Coronary artery (tissue), 2 donors: ENCODE measurements at places on chromosomes 13 and 19.

DNA sequence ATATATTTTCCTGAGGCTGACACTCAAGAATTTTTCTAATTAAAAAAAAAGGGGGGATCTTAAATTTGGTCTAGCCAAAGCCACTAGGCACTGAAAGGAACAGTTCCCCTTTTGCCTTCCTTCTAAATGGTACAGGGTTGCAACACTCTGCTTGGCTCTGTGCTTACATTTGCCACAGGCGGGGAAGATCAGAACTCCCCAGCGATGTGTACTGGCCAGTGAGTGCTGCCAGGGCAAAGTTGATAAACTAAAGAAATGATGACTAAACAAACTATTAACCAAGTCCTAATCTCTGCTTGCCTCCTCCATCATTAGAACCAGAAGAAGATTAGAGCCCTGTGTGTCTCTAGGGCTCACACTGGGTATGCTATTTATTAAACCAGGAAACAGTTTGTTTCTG is 75.3 kb upstream of the SCEL start:
- DNase-seq, result no peak

DNA sequence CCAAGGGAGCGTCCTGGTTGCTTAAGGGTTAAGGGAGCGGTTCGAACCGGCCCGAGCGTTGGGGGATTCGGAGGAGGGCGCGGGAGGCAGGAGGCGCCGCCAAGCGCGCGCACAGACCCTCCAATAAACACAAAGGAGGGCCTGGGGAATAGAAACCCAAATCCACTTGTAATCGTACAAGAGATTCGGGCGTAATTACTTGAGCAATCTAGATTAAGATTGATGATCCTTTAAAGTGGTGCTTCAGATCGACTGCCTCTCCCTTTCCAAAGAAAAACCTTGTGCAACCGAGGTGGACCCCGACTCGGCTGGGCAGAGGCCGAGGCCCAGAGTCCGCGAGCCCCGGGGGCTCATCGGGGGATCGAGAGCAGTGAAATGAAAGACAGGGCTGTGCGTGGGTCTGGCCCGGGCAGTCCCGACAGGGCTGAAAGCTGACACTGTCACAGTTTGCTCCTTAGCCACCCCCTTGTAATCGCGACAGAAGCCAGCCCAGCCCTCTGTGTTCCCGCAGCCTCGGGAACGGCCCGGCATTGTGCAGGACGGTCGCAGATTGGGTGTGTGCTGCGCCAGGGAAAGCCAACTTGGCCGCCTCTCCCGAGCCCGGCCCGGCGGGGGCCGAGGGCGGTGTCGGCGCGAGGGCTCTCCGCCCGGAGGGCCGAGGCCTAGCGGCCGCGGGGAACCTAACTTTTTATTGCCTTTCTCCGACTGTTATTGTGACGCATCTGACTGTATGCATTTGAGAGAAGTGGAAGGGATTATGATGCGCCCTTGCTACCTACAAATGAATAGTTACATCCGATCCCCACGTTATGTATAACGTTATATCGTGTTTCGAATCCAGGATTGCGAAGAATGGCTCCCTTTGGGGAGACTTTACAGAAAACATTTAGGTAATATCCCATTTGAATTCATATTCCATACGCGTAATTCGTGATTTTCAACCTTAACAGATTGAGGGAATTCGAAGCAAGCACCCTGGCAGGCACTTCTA is 5.5 kb downstream of the MAB21L1 start:
- no peak for DNase-seq

- DNase-seq, result no peak
Observed at GRCh38 chr13:52646967-52647366, 4.7 kb downstream of the HNRNPA1L2 start.

DNA sequence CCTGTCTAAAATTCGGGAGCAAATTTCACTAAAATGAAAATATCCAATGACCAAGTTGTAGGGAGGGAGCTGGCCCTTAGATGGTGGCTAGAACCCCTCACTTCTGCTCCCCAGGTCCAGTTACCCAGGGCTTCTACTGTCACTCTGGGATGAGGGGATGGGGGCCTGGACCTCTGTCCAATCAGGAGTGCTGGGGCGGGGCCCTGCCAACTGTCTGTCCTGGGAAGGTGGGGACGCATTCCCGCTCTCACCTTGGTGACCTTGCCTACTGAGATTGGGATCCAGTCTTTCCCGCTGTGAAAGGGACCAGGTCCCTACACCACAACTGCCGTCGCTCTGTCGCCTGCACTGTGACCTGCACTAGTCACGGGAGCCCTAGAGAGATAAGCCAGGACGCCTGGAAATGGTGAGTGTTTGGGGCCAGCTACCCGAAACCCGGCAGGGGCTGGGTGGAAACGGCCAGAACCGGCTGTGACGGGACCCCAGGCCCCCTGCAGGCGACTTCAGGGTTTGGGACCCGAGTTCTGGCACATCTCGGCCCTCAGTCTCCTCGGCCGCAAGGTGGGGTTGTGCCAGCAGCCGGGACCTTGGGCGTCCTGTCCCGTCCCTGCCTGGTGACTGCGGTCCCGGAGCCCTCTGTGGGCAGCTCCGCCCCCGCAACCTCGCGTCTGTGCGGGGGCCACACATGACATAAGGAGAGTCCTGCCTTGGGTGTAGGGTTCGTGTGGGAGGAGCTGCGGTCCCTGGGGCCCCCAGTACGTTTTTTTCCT is 22.8 kb downstream of the ZNF20 start:
- no peak for DNase-seq

DNA sequence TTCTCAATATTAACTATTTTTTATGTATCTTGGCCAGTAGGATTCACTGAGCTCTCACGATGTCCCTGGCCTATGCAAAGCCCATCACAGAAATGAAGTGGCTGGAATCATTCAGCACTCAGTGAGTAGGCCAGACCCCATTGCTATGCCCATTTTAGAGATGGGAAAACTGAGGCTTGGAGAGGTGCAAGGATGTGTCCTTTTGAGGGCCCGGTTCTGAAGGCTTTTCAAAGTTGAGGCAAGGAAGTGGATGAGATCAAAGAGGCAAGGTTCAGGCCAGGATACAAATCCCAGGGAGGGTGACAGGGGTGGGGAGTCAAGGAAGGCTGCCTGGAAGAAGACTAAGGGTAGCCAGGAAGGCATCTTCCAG is 18.7 kb upstream of the ERCC1 start:
- DNase-seq, result no peak

- DNase-seq, result no peak
Observed at GRCh38 chr19:14449321-14449720, 16.2 kb downstream of the PKN1 start.

- DNase-seq, result no peak
Observed at GRCh38 chr13:77696879-77697216, 639 bp upstream of the SLAIN1 start.

- no peak for DNase-seq
Observed at GRCh38 chr13:49821216-49822009, 28.9 kb upstream of the KPNA3 start.

GRCh38 chr19:6753178-6754031 is 13.8 kb downstream of the SH2D3A start:
- DNase-seq, result peak; percentile 86

- DNase-seq, result no peak
Observed at GRCh38 chr13:73702419-73703071, 431.7 kb downstream of the KLF12 start.

DNA sequence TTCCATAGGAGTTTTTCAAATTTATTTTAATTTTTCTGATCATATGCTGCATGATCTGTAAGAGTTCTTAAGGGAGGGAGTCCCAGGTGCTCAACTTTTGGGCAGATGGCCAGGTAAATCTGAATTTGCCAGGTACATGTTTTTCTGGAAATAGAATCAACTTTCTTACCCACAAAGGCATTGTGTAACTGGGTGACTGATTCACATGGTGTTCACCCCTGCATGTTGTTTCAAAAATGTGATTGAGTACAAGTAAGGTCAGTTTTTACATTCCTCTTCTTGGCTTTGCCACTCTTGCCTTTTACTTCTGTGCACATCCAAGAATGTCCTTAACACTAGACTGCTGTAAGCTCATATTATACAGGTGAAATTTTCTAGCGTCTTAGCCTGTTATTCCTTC is 30.4 kb downstream of the RB1 start:
- no peak for DNase-seq

DNA sequence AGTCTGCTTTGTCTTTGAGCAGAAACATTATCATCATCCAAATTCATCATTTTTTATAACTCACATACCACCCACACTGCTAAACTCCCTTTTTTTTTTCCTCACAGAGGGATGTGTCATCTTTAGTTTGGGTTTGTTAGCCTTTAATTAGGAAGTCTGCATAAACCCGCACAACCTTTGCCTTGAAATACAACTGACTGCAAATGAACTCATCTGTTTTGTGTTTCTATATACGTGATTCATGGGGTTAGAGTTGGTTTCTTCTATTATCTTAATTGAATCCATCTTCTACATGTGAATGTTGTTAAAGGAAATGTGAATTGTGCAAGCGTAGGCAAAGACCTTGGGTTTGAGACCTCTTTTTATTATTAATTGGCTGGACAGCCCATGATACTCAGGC is 102.7 kb downstream of the SLAIN1 start:
- DNase-seq, result no peak

GRCh38 chr19:5314012-5314906 is 26.4 kb downstream of the PTPRS start:
- DNase-seq, result no peak

GRCh38 chr19:4969772-4970531 is 1.0 kb downstream of the KDM4B start:
- DNase-seq, result peak; percentile 72

DNA sequence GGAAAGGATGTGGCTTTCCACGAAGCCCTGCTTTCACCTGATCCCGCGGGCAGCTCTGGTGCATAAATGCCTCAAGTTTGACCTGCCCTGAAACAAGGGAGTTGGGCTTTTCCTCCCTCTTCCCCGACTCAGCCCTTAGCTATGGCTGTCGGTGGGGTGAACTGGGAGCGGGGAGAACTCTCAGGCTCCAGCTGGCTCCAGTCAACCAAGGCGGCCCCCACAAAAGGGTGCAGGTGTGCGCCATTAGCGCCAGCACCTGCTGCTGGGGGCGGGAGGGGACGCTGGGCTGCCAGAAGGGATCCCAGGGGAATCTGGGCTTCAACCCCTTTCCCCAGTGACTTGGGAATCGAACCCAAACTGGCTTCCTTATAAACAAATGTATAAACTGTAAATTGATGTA is 7.1 kb upstream of the DHRS12 start:
- DNase-seq, result no peak

DNA sequence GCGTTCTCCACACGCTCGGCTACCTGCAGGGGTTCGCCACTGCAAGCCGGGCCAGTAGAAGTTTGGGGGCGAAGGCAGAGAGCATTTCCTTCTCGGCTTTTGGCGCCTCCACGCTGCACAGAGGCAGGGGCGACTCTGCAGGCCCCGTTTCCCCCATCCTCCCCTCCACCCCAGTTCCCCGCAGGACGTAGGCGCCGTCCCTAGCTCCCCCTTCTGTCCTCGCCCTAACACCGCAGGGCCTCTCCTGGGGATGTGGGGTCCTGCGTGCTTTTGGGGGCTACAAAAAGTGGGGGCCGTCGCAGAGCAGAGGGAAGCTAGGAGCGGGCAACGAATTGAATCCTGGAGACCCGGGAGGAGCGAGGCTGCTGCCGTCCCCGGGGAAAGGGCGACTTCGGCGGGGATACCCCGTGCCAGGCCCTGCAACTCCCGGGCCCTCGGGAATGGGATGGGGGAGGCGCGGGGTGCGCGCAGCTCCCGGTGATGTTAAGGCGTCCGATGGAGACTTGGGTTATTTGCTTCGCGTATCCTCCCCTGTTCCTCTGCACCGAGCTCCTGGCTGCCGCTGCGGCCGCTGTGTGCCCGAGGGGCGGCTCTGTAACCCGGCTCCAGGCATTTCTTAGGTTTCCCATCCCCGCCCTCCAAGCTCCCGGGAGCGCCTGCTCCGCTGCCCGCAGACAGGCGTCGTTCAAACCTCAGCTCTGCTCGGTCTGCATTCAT is 255.9 kb upstream of the SOX21 start:
- no peak for DNase-seq

- no peak for DNase-seq
Observed at GRCh38 chr13:28357911-28358433, 137.0 kb downstream of the FLT1 start.

DNA sequence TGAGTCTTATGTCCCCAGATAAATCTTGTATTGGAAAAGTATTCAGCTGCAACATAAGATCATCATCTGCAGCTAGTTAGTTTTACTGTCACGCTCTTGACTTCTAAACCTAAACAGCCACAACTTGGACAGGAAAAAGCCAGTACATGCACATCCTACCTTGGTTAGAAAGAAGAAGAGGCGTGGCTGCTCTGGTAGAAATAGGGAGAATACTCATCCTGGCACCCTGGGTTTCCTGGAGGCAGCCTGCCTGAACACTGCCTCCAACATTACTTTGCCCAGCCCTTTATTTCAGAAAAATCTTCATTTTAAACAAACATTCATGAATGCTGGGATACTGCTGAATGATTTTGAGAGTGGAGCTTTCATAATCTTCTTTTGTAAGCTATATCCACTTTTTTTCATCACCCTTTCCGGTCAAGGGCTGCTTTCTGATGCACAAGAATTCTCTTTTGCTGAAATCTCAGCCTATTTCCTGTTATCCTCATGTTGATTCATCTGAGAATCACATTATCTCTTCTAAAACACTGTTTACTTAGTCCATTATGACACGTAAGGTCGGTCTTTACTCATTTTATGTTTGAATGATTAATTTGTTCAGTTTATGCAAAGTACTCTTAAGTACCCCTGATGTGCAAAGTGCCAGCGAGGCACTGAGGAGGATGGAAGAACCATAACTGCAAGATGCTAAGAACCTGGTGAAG is 55.2 kb downstream of the STARD13 start:
- DNase-seq, result no peak

- DNase-seq, result no peak
Observed at GRCh38 chr19:54282686-54283470, 2.0 kb upstream of the LILRB2 start.

- DNase-seq, result no peak
Observed at GRCh38 chr13:92735909-92736308, 490.7 kb upstream of the GPC6 start.

DNA sequence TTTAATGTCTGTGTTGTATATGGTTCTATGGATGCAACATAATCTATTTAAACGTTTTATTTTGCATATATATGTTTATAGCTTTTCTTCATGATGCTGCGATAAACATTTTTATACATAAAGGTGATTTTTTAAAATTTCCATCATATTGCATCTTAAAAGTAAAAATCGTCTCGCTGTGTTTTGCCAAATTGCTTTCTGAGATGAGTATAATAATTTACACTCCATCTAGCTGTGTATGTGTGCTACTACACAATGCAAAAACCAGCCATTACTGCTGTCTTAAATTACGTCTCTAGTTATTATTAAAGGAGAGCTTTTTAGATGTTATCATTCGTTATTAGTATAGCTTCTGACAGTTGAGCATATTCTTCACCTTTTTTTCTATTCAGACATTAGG is 37.2 kb downstream of the METTL21C start:
- DNase-seq, result no peak

- DNase-seq, result no peak
Observed at GRCh38 chr13:95137096-95137495, 164.2 kb downstream of the ABCC4 start.

- no peak for DNase-seq
Observed at GRCh38 chr19:50500753-50501151, 10.2 kb downstream of the JOSD2 start.
